Stimulated activated CD4-positive, alpha-beta T cell treated with anti-CD3 and anti-CD28 coated beads, Interleukin-1b, Interleukin-23, amount 100 ng/mL, for 1 hour (primary cell): ENCODE measurements at places on chromosomes 6 and 20.

GRCh38 chr6:25652007-25652515, at the start of gene SCGN:
Gene SCGN, plus strand, starts transcription at chr6:25652215. Its CDS starts 189 bp downstream, at chr6:25652404.
- peak; percentile 5 for DNase-seq

- no peak for DNase-seq
These were observed 49.0 kb upstream of the VSTM2L start for GRCh38 chr20:37853823-37854375.

GRCh38 chr6:137804637-137805036, 62.4 kb upstream of the TNFAIP3 start:
- no peak for DNase-seq

DNA sequence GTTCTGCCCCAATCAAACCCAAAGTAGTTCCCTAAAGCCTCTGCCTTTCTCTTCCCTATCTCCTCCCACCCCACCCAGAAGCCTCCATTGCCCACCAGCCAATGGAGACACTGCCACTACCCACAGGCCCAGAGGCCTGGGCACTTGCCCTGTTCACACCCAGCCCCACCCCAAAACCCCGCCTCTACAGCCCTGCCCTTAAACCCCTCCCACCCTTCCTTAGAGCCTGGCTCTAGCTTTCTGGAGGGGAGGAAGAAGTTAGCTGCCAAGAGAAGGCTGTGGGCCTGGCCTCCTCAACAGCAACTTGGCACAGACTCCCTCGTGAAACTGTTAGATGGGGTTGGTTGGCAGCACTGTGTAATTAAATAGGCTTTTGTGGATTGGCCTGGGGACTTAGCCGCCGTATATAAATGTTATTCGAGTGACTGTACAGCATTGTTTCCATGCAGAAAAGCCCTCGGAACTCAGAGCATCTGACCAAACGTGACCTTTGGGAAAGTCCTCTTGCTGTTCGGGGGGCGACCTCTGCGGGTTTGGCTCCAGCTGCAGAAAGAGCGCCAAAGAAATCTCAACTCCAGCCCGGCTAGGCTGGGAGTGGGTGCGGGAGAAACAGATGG, 31.4 kb downstream of the COL11A2 start:
- DNase-seq: no peak

GRCh38 chr6:5338177-5338960, 77.1 kb downstream of the FARS2 start:
- DNase-seq: no peak

GRCh38 chr20:55155360-55155759, 680.0 kb downstream of the DOK5 start:
- DNase-seq: no peak

DNA sequence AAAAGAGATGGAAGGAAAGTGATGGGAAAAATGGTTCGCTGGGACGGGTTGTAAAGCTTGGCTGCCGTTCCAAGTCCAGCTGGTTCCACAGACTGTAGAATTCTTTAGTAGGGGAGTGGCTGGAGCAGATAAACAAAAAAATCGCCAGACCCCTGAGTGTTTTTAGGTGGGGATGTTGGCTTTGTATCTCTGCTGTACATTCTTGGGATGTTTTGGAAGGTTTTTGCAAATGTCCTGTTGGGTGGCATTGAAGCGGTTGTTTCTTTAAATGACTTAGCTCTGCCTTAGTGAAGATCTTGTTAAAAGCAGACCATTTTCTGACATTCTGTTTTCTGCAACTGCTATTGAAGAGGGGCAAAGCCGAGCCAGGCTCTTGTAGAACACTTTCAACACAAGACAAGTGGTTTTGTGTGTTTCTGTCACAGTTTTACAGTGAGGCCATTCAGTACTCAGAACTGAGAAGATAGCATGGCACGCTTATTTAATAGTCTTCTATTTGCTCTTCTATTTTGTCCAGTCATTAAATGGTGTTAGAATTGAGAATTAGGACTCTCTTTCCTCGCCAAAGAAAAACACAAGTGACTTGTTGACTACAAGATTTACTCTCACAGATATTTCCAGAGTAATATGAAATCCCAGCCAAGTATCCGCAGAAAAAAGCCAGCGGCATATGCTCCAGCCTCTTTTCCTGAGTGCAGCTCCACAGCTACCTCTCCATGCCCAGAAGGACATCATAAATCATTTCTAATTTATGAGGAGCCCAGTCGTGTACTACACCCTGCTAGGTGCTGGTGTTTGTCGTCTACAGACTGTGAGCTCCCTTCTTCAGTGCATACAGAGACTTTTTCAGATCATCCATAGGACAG, 65.8 kb downstream of the PHACTR2 start:
- DNase-seq: no peak

- no peak for DNase-seq
These were observed 171.2 kb downstream of the ZDHHC14 start for GRCh38 chr6:157552081-157552747.

DNA sequence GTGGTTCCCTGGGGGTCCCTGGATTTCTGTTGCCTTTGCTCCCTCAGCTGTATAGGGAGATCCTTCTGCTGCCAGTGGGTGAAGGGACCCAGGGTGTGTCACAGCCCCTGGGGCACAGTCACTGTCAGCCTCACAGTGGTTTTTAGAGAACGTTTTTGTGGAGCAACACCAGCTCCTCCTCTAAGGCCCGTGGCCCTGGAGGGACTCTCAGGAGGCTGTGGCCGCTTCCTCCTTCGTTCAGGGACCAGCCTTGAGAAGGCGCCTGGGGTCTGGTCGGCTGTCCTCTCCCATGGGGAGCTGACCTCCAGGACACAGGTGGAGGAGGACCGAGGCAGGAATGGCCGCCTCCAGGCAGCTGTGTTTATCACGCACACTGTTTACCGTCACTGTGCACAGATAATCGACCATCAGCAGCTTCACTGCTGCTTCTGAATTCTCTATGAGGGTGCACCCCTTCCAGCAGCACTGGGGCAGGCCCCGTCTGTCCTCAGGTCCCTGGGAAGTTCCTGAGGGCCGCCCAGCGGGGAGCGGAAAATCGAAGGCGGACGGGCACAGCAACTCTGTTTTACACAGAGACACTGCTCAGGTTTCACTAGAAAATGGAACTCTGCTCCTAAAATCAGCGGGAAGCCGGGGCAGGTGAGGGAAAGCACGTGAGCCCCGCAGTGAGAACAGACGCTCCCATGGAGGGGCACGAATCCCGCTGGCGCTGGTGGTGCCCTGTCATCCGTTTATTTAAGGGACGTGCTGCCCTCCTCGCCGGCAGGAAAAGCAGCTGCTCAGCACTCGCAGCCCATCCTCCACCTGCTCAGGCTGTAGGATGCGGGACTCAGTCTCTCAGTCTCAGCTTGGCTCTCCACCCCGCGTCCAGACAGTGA, 10.4 kb upstream of the FRMD1 start:
- no peak for DNase-seq
